ENCODE measurements at places on chromosomes 1 and 21.

GRCh38 chr1:201739492-201740085 is 89.4 kb upstream of the IPO9 start:
- peak; percentile 57 for DNase-seq

- DNase-seq = no peak
Measured at GRCh38 chr1:195733826-195734225, 874.4 kb downstream of the KCNT2 start.

DNA sequence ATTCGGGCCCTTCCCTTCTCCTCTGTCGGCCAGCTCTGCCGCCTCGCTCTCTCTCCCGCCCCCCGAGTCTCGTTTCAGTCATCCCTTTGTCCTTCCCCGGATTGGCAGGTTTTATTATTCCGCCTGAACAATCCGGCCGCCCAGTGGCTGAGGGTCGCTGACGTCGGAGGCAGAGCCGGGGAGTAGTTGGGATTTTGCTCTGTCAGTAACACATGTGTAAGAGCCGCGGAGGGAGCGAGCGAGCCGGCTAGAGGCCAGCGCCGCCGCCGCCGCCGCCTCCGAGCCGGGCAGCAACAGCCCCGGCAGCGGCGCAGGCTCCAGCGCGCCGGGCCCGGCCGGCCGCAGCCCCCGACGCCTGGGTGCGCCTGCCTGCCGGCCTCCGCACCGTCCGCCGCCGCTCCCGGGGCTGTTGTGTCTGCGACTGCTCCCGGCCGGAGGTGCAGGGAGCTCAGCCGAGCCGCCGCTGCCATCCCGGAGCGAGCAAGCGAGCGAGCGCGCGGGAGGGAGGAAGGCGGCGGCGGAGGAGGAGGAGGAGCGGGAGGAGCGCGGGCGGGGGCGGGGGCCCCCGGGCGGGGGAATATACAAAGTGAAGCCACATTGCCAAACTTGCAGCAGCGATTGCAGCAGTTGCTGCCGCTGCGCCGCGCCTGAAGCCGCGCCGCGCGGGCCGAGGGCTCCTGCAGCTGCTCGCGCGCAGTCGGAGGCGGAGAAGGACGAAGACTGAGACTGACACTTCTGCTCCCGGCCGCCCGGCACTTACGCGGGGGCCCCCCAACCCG is at the start of gene LMO4:
Gene LMO4 (plus strand): TSS at position 609 of the 779 bp plus-strand sequence. CDS start 3,136 bp downstream, outside the sequence.
- peak; percentile 71 for DNase-seq

- DNase-seq = no peak
Measured at GRCh38 chr21:33495743-33496142, 4.2 kb upstream of the DNAJC28 start.

DNA sequence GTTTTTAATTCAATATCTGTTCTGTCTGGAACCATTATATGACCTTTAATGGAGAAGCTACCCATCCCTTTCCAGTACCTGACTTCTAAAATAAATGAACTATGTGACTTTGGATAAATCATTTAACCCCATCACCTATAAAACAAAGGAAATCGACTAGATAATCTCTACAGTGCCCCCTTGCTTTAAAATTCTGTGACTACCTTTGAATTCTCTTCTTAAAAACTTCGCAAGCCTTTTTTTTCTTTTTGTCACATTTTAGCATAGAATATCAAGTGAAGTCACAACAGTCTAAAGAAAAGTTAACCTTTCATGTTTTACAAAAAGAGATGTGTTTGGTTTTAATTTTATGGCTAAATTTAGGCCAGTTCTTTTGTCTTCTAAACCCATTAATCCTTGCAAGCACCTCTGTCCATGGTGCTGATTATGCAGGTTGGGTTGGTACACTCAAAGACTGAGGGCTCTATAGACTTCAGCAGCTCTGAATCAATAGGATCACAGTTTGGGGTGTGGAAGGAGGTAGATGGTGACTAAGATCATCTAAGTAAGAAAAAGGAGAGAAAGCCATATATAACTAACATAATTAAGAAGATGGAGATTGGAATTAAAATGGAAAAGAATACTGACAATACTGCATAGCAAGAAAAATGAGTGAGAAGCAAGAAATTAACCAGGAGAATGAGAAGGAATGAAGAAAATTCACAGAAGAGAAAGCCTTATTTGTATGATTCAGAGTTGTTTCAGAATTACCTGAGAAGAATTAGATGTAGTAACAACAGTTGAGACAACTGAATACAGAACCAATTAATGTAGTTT is 59.2 kb downstream of the TBX15 start:
- DNase-seq = no peak

DNA sequence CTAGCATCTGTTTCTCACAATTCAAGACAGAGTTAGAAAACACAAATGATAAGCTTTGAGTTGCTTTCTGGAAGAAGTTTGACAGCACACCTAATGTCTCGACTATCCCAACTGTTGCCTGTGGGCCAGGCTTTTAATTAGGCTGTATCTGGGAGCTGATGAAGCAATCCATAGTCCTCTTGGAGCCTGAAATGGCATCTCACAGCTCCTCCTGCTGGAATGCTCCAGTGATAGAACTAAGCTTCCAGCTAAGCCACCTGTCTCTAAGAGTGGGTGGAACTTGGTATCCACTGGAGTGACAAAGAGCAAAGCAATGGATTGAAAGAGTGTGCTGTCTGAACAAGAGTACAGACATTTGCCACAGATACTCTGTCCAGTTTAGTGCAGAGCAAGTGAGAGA is 605.3 kb upstream of the NR5A2 start:
- no peak for DNase-seq

GRCh38 chr21:34219334-34220060 is 144.3 kb upstream of the KCNE2 start:
- DNase-seq = no peak

- DNase-seq = no peak
Measured at GRCh38 chr1:81760477-81761097, 40.1 kb upstream of the ADGRL2 start.

DNA sequence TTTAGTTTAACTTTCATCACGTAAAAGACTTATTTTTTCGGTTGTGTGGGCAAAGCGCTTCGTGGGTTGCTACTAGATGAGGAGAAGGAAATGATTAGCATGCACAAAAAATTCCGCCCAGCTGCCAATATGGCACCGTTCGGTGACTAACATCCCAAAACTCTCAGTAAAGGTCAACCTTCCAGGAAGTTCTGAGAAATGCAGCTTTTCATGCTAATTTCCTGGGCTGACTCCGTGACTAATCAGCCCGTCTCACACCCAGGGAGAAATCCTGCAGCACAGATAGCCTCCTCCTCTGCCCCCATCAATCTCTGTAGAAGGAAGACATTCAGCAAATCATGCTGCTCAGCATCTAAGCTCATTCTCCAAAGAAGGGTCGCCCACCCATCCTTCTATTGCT is 34.1 kb downstream of the TMCO4 start:
- DNase-seq = peak; percentile 3

DNA sequence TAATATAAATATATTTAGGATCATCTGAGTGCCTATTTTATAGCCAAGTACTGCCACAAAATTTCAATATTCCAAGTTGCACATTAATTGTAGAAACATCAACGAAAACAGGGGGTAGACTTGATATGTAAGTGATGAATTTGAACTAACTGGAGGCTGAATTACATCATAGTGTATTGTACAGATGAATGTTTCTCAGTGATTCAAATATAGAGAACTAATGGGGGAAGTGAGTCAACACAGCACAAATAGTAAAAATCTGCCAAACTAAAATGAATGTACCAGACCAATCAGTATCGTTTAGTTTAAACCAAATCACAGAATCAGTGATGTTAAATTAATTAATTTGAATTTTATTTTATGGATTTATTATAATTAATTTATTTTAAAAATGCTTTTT is 42.8 kb downstream of the RTCA start:
- no peak for DNase-seq

DNA sequence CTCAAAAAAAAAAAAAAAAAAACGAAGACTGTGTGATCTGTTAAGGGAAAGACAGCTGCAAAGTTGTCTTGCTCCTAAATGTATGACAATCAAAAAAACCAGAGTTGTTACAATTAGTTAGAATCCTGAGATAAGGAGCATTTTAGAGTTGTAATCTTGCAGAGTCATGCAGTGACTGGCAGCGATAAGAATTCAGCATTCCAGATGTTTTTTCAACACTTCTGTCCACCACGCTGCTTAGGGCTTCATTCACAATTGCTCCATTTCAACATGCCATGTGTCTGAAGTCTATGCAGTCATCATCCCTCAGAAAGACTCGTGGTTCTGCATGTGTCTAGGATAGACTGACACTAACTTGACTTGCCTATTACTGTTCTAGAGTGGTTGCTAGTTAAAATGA is 102.4 kb upstream of the BACE2 start:
- no peak for DNase-seq

GRCh38 chr1:91349524-91349923 is 55.1 kb downstream of the HFM1 start:
- DNase-seq = no peak

DNA sequence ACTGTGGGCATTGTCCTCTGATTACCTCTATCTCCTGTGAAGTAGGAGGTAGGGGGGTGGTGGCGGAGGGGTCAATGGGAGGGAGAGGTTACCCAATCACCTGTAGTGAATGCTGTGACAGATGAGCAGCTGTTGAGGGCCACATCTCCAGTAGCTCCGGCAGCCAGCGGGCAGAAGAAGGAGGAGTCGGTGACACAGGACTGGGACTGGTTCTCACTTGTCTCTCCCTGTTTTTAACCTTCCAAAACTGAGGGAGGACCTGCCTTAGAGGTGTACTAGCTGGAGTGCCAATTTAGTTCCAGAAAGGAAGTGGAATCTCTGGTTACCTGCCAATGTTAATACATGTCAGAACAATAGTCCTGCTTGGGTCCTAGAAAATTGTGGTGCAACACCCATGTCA is 56.2 kb upstream of the ENAH start:
- no peak for DNase-seq

DNA sequence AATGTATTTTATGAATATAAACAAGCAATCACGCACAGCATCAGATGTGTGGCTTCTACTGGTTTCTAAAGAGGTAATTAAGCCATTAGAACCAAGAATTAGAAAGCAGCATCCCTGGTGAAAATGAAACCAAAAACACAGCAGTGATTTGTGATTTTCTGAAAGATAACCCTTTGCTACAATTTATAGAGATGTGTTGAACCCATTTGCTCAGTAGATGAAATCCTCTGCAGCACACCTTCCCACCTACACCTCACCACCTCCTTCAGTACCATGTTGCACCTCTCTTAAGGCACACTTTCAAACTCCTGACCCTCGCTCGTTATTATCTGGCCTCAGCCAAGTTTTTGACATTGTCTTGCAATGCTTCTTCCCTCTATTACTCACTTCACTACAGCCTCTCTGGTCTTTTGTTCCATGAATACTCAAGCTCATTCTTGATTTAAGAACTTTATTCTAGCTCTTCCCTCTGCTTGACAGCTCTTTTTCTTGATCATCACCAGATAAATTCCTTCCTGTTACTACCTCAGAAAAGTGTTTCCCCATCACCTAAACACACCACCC is 38.6 kb downstream of the NSL1 start:
- no peak for DNase-seq

GRCh38 chr1:182348961-182349747 is 42.4 kb downstream of the GLUL start:
- no peak for DNase-seq

DNA sequence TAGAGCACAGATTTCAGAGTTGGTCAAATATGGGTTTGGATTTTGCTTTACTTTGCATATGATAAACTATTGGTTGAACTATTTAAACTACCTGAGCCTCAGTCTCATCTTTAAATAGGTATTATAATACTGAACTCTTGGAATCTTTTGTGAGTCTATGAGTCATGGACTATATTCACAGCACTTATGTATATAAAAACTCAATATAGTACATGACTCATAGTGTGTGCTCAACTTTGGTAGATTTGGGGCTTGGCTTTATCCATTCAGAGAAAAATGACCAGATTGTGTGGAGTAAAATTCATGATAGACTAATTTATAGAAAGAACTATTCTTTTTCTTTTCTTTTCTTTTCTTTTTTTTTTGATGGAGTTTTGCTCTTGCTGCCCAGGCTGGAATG is 28.7 kb downstream of the FCRL3 start:
- DNase-seq = no peak

GRCh38 chr1:202101184-202101583 is 21.5 kb upstream of the GPR37L1 start:
- no peak for DNase-seq
